ENCODE measurements at places on chromosomes 6 and 20. TPM values are rescaled to one million over a fixed set of nuclear protein-coding genes. Genes with fewer than 3 reads are reported as not detected.

DNA sequence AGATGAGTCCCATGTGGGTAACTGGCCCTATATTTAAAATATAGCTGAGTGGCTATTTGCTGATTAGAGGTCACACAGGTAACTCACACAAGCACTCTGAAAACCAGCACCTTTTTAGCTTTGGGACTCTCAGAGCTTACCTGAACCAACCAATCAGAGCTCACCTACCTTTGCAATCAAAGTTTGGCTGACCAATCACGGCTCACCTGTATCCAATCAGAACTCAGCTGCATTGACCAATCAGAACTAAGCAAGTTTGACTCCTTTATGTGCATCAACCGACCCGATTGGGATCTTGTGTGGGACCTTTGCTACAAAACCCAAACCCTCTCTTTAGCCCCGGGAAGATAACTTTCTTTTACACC, 106.8 kb upstream of the NXT1 start:
- no peak for DNase-seq

The SLC12A5 gene
- total RNA-seq, result under 0.01 TPM

GRCh38 chr6:8229915-8230756, 127.8 kb upstream of the EEF1E1 start:
- DNase-seq, result no peak

GRCh38 chr6:131782764-131783163, 25.1 kb upstream of the ENPP1 start:
- DNase-seq, result no peak
